CD4-positive, alpha-beta T cell treated with Interleukin-2 at 100 ng/mL for 4 hours (primary cell): ENCODE measurements at places on chromosomes 12 and 14.
A peak's percentile ranks its signal among the peaks of the same experiment; 100 is the strongest.

GRCh38 chr14:101947577-101947903 lies 16.8 kb upstream of the DYNC1H1 start:
- DNase-seq: no peak

DNA sequence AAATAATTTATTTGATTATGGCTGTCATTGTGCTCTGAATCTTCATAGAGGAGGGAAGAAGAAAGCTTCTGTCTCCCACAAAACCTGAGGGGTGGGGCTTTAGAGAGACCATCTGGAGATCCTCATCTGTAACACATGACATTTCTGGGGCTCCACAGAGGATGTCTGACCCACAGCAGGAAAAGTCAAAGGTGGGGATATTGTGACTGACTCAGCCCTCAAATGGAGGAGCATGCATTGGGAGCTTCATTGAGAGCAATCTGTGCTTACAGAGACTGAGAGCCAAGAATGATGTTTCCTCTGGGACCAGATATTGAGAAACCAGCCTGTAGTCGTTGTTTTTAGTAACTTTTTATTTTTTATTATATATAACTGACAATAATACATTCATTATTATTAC lies 158.7 kb downstream of the SYT1 start:
- no peak for DNase-seq

- no peak for DNase-seq
These were observed 26.4 kb downstream of the TBC1D15 start for GRCh38 chr12:71865757-71866536.

- no peak for DNase-seq
These were observed 15.9 kb downstream of the AVIL start for GRCh38 chr12:57802607-57803006.

GRCh38 chr12:29782285-29782870 lies 1.4 kb downstream of the TMTC1 start:
- no peak for DNase-seq

GRCh38 chr14:85471744-85472143 lies 58.2 kb upstream of the FLRT2 start:
- no peak for DNase-seq

DNA sequence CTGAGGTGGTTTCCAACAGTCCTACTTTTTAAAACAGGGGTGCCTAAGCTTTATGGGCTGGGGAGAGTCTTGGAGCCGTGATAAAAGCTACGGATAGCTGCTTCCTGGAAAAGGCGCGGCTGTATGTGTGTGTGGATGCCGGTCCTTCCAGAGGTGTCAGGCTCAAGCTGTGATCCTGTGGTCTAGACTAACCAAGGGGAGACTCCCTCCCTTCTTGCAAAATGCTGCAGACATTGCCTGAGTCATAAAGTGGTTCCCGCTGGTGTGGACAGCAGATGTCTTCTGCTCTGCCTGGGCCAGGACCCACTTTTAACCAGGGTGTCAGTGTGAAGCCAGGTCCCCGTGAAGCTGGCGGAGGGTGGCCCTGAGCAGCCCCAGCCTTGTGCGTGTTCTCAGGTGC lies 37.8 kb downstream of the CCDC92 start:
- peak; percentile 19 for DNase-seq

GRCh38 chr12:12007001-12007712 lies 63.6 kb upstream of the BCL2L14 start:
- peak; percentile 80 for DNase-seq

- no peak for DNase-seq
These were observed 9.6 kb upstream of the BIN2 start for GRCh38 chr12:51333536-51333935.

DNA sequence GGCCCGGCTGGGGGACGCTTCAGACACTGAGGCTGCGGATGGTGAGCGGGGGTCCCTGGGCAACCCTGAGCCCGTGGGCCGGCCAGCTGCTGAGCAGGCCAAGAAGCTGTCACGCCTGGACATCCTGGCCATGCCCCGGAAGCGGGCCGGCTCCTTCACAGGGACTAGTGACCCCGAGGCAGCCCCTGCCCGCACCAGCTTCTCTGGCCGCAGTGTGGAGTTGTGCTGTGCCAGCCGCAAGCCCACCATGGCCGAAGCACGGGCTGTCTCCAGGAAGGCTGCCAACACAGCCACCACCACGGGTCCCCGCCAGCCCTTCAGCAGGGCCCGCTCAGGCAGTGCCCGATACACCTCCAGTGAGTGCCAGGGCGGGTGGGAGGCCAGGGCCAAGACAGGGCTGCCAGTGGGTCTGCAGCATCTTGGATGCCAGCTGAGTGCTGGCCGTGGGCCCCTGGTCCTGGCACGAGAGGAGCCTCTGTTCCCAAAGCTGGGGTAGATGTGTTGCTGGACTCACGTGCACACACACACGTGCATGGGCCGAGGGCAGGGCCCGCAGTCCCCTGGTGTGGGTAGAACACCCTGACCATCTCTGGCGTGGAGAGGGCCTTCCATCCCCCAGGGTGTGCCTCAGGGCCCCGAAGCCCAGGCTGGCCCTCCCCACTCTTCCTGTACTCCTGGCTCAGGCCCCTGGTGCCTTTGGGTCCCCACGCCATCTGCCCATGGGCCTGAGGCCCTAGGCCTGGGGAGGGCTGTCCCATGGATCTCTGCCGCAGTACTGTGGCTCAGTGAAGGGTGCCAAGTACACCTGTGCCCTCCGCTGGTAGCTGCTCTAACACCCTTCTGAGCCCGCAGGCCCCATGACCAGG lies 22.8 kb downstream of the CEP170B start:
- DNase-seq: no peak

DNA sequence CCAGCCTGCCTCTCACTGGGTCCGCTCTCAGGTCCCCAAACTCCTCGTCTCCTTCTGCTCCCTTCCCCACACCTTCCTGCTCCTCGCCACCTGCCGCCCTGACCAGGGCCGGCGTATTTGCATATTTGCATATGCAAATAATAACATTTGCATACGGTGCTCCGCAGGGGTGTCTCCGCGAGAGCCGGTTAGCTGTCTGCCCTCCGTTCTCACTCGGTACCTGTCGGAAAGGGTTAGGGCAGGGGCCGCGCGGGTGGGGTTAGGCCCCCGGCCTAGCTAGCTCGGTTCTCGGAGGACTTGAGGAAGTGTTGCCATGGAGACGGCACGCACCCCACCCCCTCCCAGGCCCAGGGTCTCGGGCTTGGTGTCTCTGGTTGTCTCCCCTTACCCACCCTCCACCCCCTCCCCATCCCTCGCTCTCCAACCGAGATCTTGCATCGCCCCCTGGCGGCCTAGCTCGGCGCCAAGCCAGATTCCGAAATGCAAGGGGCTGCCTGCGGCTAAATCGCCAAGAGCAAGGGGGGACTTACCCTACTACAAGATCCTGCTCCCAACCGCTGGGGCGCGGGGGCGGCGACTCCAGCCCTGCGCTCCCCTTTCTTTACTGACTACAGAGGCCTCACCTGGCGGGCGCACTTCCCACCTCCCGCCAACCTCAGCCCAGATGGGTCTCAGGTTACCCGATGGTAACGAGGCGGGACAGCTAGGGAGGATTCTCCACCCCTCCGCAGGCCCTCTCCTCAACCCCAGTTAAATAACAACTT lies 8.1 kb downstream of the STAC3 start:
- DNase-seq: peak; percentile 64

DNA sequence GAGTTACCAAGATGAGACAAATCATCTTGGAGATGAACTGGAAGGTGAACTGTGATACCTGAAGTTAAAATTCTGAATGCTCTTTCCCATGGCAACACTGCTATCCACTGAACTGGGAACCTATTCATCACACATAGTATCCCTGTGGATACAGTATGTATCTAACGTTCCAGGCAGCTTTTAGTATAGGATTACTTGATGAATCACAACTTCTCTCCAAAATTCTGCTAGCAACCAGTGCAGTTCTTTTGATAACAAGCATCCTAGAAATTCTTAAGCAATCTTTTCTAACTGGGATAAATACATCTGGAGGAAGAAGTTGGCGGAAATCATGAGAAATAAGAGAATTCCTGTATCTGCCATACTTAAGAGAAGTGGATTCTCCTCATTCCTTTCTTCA lies 66.4 kb downstream of the PAWR start:
- DNase-seq: no peak
